ENCODE measurements at places on chromosomes 5 and 9. TPM values are rescaled to one million over a fixed set of nuclear protein-coding genes. Genes with fewer than 3 reads are reported as not detected.

- peak; percentile 77 for DNase-seq
These were observed 28.6 kb upstream of the SLC6A19 start for GRCh38 chr5:1172670-1173404.

CDH6 gene
- total RNA-seq: not detected

DNA sequence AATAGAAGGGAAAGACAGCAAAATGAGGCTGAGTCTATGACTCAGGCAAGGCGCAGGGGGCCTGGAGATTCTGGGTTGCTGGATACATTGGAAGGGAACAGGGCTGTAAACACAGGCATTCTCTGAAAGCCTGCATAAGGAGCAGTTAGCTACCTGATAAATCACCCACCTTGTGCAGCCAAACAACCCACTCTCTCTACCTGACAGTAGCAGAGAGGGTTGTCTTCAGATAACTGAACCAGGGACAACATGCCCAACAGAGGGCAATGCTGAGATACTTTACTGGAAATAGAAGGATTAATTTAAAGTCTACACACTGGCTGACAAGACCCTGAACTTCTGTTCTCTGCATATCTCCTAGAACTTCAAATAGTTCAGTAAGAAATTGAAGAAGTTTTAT, 161.6 kb downstream of the KCTD16 start:
- DNase-seq: no peak

DNA sequence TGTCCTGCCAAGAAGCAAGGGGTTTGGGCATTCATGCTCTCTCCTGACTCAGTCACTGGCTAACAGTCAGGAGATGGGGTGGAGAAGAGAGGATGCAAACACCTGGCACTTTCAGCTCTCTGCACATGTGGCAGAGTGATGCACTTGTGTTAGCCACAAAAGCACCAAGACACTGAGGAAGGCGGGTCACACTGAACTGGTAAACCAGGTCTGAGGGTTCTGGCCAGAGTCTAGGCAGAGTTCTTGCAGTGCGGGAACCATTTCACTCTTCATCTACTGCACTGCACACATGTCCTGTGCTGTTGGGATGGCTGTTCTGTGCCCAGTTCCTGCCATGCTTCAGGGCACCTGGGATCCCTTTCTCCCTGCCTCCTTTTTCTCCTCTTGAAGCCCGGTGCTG, 157.1 kb upstream of the GDNF start:
- no peak for DNase-seq

DNA sequence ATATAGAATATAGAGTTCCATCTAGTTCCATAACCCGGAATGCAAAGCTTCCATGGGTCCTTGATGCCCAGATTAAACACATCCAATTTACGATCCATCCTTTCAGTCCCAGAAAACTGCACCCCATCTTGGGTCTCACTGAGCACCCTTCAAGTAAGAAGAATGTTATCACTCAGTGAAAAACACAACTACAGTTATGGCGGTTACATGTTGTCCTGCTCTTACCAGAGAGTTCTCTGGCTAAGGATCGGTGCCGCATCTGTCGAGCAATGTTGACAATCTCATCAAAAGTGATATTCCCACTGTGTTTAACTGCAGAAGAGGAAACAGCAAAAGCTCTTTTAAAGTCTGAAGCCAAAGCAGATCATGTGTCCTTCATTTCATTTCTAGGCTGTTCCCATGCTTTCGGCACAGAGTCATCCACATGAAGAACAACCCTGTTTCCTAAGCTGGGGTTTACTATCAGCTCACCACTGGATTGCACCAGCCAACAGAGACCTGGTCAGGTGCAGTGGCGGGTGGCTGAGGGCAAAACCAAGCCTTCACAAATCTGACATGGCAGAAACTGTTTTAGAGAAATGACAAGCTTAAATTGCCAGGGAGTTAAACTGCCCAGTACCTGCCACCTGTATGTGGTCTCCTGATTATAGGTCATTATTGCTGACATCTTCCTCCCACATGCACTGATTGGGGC, 2.9 kb downstream of the RPL12 start:
- no peak for DNase-seq

DNA sequence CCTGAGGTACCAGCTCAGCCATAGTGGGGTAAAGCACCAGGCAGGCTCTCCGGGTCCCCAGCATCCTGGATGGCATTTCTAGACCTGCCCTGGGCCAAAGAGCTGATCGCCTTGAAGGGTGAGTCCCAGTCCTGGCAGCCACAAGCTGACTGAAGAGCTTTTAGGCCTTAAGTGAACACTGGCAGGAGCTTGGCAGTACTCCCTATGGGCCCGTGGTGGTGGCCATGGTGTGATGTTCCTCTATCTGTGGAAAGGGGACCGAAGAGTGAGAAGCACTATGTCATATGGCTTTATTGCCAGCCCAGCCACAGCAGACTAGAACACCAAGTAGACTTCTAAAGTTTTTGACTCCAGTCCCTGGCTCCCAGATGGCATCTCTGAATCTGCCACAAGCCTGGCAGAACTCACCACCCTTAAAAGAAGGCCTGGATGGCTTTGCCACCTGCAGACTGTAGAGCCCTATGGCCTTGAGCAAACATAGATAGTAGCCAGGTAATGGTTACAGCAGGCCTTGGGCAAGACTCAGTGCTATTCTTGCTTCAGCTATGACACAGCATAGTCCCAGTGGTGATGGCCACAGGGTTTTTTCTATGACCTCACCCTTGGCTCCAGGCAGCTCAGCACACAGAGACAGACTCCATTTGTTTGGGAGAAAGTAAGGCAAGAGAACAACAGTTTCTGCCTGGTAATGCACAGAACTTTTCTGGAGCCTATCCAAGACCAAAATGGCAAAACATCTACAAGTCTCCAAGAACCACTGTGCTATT, 801.5 kb upstream of the DMAC1 start:
- DNase-seq: no peak

- DNase-seq: no peak
These were observed 1.1 kb downstream of the SLC31A1 start for GRCh38 chr9:113222482-113222841.

DNA sequence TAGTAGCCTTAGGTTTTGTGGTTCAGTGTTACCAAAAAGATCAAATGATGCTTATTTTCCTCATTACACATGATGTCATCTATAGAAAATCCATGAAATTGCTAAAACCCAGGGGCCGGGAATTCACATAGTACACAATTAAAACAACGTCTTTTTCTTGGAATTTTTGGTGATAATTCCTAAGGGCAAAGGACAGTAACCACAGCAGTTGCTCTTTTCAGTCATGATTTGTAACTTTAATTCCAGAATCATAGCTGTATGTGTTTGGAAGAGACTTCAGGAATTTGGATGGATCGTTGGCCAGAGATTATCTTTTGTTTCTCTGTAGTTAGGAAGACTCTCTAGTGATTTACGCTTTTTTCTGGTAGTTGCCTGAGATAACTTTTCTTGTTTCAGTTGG, 748.7 kb downstream of the TLE4 start:
- DNase-seq: no peak

ROR2 gene
- total RNA-seq: 0.43 TPM

DNA sequence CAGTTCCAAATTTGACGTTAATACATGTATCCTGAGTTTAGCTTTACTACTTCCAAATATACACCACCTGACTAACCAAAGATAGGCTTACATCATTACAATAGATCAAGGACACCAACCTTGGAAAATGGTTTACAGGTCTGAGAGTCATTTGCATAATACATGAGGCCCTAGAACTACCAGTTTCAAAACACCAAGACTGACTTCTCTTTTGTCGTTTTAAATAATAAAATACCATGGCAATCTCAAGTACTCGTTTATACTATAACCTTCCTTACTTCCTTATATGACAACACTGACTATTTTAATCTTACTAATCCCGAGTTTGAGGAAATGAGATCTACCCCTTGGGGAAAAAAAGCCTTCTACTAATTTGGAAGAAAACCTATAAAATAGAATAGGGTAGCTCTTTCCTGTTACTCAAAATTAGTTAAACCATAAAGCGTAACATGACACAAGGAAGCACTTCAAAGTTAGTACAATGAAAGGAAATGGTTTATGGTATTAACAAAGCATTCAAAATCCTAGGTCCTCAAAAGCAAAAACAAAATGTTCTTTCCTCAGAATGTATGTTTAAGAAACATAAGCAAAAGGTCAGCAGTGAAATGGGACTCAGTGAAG, 42.1 kb downstream of the UBQLN1 start:
- no peak for DNase-seq

DNA sequence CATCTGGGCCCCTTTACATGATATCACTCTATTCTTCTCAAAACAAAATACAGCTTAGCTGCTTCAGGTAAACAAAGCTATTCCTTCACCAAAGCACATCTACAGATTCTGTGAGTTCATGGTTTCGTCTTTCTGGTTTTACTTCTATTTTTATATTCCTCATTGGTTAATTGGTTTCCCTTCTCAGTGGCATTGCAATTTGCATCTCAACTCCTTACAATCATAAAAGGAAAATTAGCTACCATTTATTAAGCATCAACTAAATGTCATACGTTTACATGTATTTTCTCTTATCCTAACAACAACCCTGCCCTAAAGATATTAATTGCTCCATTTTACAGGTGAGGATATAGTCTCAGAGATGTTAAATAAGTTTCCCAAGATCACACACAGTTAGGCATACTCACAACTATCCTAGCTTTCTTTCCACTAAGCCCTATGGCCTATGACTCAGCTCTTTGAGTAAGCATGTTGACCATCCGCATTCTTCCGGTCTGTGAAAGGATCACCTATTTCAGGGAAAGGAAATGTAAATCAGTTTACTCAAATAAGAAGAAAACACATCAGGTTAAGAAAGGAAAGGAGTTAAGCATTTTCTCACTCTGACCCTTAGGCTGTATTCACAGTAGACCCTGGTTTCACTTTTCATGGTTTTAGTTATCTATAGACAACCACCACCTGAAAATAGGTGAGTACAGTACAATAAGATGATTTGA, 146.1 kb downstream of the CAAP1 start:
- no peak for DNase-seq

DNA sequence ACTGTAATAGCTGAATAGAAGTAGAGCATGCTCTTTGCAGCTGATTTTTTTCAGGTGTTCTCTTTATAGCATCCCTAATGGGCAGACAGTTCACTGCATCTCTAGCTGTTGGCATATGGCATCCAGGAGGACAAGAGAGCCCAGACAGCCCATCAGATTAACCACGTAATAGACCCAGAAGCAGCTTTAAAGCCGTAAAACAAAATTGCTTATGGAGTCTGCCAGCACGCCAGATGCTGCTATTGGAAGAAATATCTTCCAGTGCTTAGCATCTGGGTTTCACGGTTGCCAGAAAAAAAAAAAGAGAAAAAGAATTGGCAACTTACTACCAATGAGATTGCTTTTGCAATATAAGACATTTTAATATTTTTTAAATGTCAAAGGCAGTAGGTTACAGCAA, 869.4 kb upstream of the NUDT12 start:
- DNase-seq: no peak

GRCh38 chr5:150143350-150144245, 12.0 kb downstream of the PDGFRB start:
- no peak for DNase-seq

GRCh38 chr5:39697881-39698280, 273.1 kb upstream of the DAB2 start:
- DNase-seq: no peak

CCNG1 gene
- total RNA-seq: 72.5 TPM

DNA sequence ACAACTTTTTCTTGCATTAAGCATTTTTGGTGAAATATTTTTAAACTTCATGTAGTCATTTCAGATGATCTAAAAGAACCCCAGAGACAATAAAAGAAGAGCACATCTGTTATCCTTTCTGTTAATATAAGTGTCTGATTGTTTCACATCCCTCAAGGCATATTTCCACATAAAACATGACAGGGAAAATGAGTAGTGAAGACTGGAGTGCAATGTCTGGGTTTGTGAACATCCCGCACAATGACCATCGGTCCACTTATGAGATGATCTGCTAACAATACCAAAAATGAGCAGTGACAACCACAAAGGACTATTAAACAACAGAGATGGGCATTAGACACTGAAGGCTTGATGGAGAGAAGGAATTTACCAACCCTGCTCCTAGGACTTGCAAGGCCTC, 209.1 kb downstream of the NR2F1-AS1 start:
- no peak for DNase-seq

FUT7 gene
- 0.09 TPM for total RNA-seq

HEMGN gene
- 0.54 TPM for total RNA-seq

FAM81B gene
- not detected for total RNA-seq

USP20 gene
- total RNA-seq: 47.2 TPM

SCGB3A1 gene
- not detected for total RNA-seq

KIF4B gene
- 0.07 TPM for total RNA-seq

DNA sequence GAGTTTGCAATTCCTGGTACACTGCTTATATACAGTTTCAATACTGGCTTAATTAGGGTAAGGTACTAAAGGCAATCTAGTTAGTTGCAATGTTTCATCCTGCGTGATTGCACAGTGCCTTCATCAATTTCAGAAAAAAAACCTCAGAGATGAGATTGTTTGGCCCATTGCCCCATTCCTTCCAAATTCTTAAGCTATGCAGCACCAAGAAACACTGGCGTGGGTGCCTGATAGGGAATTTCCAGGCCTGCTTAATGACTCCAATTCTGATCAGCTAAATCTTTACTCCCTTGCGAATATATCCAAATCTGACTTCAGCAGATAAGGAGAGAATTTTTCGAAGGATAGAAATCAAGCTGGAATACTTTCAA, 35.9 kb upstream of the GAS1 start:
- DNase-seq: no peak

DNA sequence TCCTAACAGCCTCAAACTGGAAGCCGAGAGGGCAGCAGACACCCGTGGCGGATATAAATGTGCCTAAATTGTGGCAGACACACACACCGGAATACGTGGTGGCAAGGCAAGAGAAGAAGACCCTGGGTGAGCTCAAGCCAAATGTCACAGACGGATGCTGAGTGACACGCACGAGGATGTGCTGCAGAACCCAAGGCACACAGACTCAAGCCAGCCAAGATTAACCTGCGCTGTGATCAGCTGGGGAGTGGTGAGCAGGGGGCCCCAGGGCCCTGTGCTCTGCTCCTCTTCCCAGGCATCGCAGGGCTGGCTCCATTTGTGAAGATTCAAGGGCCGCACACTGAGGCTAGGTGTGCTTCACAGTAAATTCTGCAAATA, 16.4 kb downstream of the SEMA4D start:
- peak; percentile 80 for DNase-seq

- DNase-seq: no peak
These were observed 384.8 kb upstream of the PCSK5 start for GRCh38 chr9:75505654-75506053.

Data from activated CD4-positive, alpha-beta T cell treated with anti-CD3 and anti-CD28 coated beads, Interleukin-2, amount 10 ng/mL, durations not matched to agents 24 days and 14 days (primary cell).